A172 (cell line): ENCODE measurements at places on chromosomes 12 and 14. TPM values are rescaled to one million over a fixed set of nuclear protein-coding genes. Genes with fewer than 3 reads are reported as not detected.

The MMAB gene
- total RNA-seq: 51.2 and 52.0 TPM in 2 replicates

The MYO1H gene
- total RNA-seq: not detected in 2 replicates

The AKAP6 gene
- total RNA-seq: 7.1 and 11.3 TPM in 2 replicates

The HNF1A gene
- total RNA-seq: not detected in 2 replicates

- DNase-seq: no peak
Observed at GRCh38 chr12:2689879-2690278, 104.9 kb upstream of the FKBP4 start.

DNA sequence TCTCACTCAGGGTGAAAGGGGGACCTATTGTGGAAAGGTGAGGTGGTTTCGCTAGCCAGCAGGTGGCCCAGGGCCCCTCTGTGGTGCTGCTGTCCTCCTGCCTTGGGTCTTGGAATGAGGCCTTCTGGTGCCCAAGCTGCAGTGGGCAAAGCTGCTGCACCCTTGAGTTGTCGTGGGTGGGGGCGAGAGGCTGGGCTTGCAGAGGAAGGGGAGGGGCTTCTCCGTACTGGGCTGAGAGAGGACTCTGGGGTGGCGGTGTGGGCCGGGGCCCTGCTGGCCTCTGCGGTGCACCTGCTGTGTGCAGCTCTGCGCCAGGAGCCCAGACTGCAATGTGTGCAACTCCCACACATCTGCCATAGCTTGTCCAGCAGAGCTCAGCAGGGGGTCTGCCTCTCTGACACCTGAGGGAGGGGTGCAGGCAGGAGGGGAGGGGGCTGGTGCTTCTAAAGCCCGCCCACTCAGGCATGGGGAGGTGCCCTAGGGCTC lies 145.8 kb downstream of the KIF26A start:
- no peak for DNase-seq

GRCh38 chr12:50621399-50622300 lies 116.9 kb downstream of the DIP2B start:
- DNase-seq: no peak

GRCh38 chr14:96368534-96368933 lies 5.2 kb downstream of the GSKIP start:
- DNase-seq: no peak

DNA sequence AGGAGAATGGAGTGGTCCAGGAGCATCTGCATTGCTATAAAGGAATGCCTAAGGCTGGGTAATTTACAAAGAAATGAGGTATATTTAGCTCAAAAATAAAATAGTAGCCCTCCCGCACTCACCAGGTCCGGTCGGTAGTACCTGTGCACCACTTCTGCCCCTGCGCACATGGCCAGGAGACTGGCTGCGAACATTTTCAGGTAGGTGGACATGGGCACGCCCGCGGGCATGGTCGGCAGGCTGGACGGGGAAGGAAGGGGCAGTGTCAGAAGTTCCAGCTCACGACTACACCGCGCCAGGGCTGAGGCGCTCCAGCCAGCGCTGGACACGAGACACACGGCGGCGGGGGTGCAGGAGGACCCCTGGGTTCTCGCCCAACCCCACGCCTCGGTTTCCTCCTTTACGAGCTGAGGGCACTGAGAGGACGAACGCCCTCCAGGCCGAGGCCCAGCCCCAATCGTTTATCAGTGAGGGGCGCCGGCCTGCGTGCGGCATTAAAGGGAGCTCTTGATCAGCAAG lies 9.1 kb upstream of the TDG start:
- no peak for DNase-seq

GRCh38 chr14:36028665-36029064 lies 147.9 kb downstream of the PTCSC3 start:
- no peak for DNase-seq

DNA sequence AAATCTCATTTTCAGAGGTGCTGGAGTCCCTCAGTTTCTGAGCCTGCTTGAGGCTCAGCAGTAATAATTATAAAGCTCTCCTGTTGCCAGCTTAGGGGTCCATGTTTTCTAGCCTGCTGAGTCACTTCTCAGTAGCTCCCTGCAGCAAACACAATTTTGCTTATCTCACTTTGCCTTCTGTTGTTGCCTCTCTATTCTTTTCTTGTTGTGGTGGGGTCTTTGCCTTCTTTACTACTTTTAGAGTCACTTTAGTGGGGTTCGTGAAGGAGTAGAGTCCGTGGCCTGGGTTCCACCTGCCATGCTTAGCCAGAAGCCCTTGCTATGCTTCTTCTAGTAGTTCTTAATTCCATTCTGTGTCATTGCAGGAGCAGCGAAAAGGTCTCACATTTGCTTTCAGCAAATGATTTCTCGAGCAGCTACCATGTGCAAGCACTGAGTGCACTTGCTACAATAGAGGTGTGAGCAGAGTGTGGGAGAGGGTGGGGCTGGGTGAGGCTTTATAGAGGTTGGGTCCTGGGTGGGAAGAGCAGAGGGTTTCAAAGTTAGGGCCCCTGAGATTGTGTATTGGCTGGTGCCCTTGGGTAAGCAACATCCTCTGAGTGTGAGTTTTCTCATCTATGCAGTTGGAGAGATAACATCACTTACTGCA lies 114.3 kb downstream of the ADCK1 start:
- no peak for DNase-seq

GRCh38 chr12:130026608-130027176 lies 122.9 kb upstream of the TMEM132D start:
- peak; percentile 5 for DNase-seq

GRCh38 chr14:71396050-71396677 lies 488.9 kb downstream of the PCNX1 start:
- DNase-seq: no peak

GRCh38 chr14:97850886-97851285 lies 1053.7 kb downstream of the VRK1 start:
- no peak for DNase-seq

DNA sequence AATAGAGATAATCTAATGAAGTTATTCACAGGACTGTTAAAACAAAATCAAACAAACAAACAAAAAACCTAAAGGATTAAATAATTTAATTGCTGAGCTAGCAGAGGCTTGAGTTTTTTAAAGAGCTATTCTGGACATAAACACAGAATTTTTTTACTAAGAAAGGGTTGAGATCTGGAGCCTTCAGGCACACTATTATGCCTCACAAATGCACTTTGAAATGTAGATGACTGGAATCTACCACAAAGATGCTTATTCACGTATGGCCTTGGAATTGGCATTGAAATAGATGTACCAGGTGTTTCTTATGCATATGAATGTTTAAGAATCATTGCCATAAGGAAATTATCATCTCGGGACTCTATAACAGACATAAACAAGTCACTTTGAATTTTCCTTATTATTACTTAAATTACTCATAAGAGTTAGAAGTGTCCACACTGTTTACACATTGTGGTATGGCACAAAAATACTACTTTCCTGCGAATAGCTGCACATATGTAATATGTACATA lies 21.6 kb downstream of the PUS7L start:
- no peak for DNase-seq
